ENCODE measurements at places on chromosomes 5 and 9.
A peak's percentile ranks its signal among the peaks of the same experiment; 100 is the strongest.

GRCh38 chr9:37353791-37354190 lies 68.7 kb upstream of the GRHPR start:
- H3K27ac ChIP-seq: no peak overlapping the region
- H3K36me3 ChIP-seq: no peaks in the 10 kb centered on the region
- no peak overlapping the region for H3K4me3 ChIP-seq
- H3K4me1 ChIP-seq: no peaks in the 10 kb centered on the region
- no peaks in the 10 kb centered on the region for H3K27me3 ChIP-seq

DNA sequence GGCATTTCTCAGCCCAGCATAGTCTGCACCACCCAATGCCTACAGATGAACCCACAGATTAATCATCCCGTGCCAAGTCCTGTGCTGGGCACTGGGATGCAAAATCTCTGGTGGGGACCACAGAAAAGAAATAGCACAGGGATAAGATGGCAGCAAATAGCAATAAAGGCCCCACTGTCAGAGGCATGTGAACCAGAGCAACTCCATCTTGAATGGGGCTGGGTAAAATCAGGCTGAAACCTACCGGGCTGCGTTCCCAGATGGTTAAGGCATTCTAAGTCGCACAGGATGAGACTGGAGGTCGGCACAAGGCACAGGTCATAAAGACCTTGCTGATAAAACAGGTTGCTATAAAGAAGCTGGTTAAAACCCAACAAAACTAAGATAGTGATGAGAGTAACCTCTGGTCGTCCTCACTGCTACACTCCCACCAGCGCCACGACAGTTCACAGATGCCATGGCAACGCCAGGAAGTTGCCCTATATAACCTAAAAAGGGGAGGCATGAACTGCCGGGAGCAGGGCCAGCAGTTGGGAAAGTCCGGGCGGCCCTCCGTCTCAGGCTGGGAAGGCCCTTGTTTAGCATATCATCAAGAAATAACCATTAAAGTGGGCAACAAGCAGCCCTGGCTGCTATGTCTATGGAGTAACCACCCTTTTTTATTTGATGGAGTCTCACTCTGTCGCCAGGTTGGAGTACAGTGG lies 65.2 kb downstream of the C9orf50 start:
- H3K4me1 ChIP-seq: peaks cover 48% of the 10 kb centered on the region
- peaks cover 5% of the 10 kb centered on the region for H3K27me3 ChIP-seq
- peak overlapping the region; percentile 99 for H3K27ac ChIP-seq

DNA sequence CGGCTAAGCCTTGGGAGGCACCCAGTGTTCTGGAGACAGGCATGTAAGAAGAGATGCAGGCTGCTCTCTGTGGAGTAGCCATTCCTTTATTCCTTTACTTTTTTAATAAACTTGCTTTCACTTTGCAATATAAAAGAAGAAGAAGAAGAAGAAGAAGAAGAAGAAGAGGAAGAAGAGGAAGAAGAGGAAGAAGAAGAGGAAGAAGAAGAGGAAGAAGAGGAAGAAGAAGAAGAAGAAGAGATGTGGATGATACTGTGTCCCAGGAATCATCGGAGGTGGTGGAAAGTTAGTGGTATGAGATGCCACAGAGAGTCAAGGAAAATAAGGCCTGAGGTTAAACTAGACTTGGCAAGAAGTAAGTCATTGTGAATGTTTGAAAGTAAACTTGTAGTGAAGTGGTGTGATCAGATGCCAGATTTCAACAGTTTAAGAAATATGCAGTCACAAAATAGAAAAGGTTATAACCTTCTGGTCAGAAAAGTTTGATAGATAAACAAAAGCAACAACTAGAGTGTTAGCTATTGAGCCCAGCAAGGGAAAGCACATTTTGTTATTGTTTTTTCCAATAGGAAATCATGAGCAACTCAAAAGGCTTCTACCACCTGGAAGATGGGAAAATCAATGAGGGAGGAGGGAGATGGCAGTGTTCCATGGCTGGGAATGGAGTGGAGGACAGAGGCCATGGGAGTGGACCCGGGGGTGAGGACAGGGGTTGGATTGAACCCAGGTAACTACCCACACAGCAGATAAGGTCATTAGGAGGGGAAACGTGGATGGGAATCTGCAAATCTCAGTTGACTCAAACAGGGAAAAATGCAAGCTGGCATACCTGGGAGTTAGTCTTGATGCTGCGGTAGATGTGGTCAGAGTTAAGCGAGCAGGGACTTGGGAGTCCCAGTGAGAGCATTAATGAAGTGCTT lies 16.8 kb downstream of the AOPEP start:
- no peaks in the 10 kb centered on the region for H3K36me3 ChIP-seq
- H3K27ac ChIP-seq: no peak overlapping the region
- DNase-seq: no peak
- no peak overlapping the region for H3K4me3 ChIP-seq

- H3K4me3 ChIP-seq: no peak overlapping the region
- H3K27ac ChIP-seq: no peak overlapping the region
- no peak for DNase-seq
- no peaks in the 10 kb centered on the region for H3K27me3 ChIP-seq
- no peaks in the 10 kb centered on the region for H3K4me1 ChIP-seq
Measured at GRCh38 chr5:117604845-117605244, 1030.2 kb upstream of the SEMA6A start.

DNA sequence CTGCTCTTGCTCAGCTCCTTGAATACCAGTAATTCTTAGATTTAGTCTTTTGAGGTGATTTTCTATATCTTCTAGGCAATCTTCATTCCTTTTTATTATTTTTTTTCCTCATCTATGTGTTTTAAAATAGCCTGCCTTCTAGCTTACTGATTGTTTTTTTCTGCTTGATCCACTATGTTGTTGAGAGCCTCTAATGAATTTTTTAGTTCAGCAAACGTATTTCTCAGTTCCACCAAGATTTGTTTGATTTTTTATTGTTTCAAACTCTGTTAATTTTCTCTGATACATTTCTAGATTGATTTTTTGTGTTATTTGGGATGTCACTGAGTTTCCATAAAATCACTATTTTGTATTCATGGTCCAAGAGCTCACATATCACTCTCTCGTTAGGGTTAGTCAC lies 9.5 kb downstream of the POLK start:
- no peak overlapping the region for H3K4me3 ChIP-seq
- DNase-seq: no peak
- peaks cover 7% of the 10 kb centered on the region for H3K4me1 ChIP-seq
- H3K27me3 ChIP-seq: no peaks in the 10 kb centered on the region
- no peak overlapping the region for H3K27ac ChIP-seq

DNA sequence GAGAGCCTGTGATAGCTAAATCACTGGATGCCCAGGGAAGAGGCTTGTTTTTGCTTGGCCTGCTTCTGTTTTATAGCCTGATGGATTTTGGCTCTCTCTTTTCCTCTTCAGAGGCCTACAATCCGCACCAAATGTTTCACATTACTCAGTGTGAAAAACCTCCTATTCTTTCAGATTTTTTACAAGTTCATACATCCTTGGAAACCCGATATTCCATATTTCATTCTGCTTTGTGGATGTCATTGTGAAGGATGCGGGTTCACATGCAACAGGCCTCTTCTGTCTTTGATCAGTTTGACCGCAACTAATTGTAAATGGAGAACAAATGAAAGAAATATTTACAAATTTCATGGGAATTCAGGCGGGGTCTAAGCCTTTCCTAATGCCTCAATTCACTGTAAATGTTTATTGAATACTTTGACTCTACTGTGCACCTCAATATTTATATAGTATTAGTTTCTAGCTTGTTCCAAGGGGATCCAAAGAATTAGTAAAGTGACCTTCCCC lies 269.9 kb downstream of the DMRT2 start:
- H3K27ac ChIP-seq: no peak overlapping the region
- H3K27me3 ChIP-seq: no peaks in the 10 kb centered on the region
- H3K4me1 ChIP-seq: no peaks in the 10 kb centered on the region
- H3K4me3 ChIP-seq: no peak overlapping the region
- no peaks in the 10 kb centered on the region for H3K36me3 ChIP-seq

DNA sequence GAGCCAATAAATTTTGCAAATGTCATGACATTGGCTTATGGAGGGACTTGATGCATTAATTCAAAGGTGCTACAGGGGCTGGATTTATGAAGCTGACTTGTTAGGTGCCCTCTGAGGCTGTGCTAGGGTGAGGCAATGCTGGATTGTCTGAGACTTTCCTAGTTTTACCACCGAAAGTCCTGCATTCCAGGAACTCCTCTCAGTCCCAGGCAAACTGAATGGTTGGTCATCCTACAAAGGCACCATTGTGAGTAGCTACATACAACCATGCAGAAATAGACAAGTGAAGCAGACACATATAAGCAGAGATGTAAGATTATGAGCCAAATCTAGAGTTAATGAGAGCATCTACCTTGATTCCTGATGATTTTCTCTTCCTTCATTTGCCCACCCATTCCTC lies 95.3 kb downstream of the LIX1 start:
- no peaks in the 10 kb centered on the region for H3K27me3 ChIP-seq
- H3K36me3 ChIP-seq: no peaks in the 10 kb centered on the region
- no peak overlapping the region for H3K4me3 ChIP-seq
- H3K4me1 ChIP-seq: peaks cover 31% of the 10 kb centered on the region

- peaks cover 13% of the 10 kb centered on the region for H3K27me3 ChIP-seq
- no peak overlapping the region for H3K27ac ChIP-seq
- H3K4me1 ChIP-seq: no peaks in the 10 kb centered on the region
- H3K4me3 ChIP-seq: no peak overlapping the region
Measured at GRCh38 chr5:76099286-76099702, 16.1 kb downstream of the SV2C start.

DNA sequence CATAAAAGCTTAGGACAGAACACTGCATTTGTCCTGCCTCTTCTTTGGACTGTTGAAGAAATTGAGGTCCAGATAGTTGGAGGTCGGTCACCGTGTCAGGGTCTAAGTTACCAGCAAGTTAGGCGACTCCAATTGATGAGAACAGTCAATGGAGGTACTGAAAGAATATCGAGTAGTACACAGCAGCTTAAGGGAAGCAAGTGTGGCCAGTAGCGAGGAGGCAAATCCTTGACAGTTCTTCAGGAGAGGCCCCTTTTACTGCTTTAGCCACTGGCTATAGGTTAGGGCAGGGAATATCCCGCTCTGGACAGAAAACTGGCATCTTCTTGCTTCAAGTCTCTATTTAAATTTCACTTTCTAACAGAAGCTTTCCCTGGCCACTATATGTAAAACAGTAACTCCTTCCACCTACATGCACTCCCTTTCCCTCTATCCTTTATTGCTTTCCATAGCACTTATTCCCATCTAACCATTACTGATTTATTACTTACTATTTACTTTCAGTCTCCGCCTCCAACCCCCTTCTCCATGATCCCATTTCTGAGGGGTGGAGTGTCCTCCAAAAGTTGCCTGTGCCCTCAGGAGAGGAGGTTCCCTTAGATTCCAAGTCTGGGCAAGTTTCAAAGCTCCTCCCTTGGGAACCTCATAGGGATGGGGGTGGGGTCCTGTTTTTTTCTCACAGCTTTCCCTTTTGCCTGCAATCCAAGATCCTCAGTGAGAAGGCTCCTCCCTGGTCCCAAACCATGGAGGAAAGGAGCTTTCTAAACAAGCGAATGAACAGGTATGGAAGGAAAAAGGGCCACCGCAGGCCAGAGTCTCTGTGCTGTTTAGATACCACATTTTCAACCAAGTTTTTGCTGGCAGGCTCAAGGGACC lies 4.1 kb upstream of the PRDM6 start:
- no peaks in the 10 kb centered on the region for H3K36me3 ChIP-seq
- no peak overlapping the region for H3K4me3 ChIP-seq
- H3K27ac ChIP-seq: no peak overlapping the region

Data from neural progenitor cell (in vitro differentiated cells).